Activated CD4-positive, alpha-beta T cell treated with anti-CD3 and anti-CD28 coated beads, Interleukin-2, amount 50 U/mL, for 24 hours (primary cell): ENCODE measurements at places on chromosomes 13 and 19.

DNA sequence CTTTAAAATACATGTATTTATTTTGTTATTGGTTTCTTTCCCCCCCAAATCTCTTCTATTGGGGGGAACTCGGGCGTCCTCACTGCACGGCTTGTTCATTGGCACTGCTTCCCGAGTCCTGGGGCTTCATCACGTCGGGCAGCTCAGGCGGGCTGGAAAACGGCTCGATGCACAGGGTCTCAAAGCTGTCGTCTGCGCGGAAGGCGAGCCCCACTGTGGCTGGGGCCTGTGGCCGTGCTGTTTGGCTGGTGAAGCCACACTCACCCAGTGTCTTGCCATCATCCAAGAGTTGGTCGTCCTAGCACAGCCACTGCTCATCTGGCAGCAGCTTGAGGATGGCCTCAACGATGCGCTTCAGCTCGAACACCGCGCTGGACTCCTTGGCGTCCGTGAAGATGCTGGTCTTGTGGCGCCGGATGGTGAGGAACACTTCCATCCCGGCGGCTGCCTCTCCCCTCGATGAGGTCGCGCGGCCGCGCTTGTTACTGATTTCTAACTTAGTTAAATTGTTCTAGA lies 6.0 kb upstream of the ATP8A2 start:
- DNase-seq = no peak

DNA sequence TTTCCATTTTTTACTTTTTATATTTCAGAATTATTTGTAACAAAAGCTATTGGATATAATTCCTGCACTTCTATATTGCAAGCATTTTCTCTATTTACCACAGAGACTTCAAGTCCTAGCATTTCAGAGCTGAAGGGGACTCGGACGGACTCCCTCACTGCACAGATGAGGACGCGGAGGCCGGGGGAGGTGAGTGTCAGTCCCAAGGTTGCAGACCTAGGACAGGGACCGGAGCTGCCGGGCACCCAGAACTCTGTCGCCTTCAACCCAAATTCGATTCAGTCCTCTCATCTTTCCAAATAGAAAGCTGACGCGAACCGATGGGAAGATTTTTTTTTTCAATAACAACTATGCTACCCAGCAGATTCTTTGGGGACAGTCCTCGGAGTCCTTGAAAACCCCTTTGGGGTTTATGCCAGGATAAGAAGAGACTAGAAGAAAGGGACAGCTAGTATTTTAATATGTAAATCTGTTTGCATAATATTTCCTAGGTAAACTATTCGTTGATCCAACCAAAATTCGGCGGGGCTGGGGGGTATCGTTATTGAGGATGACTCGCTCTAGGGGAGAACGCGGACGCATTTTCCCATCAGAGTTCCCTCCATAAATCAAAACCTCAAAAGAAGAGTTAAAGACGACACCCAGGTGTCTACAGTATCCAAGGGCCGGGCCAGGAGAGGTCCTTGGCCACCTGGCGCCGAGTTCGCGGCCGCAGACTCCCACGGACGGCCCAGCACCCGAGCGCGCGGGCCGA lies 803 bp downstream of the FLT3 start:
- DNase-seq = no peak

GRCh38 chr13:25466880-25467279 lies 95.1 kb downstream of the ATP8A2 start:
- no peak for DNase-seq

DNA sequence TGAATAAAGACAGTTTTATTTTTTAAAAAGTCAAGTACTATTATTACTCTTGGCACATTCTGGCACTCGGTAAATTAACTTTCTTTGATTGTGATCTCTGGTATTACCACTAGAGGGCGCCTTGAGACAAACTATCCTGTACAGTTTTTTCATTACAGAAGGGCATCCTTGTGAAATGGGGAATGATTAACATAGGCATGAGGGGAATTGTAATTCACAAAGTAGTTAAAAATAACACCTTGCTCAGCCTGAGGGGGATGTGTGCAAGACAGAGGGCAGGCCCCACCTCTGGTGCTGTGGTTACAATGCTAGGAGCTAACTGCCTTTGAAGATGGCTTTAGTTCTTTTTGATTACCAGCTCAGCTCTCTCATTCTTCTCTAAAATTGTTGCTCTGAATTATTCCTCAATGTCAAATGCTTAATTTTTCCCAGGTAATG lies 24.2 kb upstream of the C1QTNF9B start:
- DNase-seq = no peak

- DNase-seq = no peak
These were observed 375.7 kb upstream of the SPRY2 start for GRCh38 chr13:80716610-80717081.

GRCh38 chr13:48576448-48577010 lies 43.6 kb upstream of the RCBTB2 start:
- no peak for DNase-seq

DNA sequence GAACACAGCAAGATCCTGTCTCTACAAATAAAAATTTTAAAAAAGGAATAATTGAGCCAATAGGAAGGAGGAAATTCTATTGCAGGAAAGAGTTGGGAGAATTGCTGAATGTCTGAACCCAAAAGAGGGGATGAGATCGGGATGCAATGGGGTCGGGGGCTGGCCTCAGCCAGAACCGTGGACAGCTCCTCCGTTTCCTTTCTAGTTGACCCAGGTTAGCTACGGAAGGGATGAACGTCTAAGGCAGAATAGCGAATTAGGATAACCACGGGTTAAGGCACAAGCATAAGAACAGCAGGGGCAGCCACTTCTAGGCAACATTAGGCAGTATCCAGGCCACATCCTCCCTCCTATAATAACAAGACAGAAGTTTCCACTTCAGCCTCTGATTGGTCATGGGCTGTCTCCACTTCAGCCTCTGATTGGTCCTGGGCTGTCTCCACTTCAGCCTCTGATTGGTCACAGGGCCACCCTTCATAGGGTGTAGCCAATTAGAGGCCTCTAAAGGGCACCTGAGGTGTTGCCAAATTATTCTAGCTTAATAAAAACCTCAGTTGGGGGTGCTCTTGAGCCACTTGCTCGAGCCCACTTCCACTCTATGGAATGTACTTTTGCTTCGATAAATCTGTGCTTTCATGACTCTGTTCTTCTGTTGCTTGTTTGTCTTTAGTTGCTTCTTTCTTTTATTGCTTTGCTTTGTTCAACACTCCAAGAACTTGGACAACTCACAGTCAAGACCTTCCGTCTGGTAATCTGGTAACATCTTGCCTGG lies 24.9 kb upstream of the TPM4 start:
- DNase-seq = no peak

DNA sequence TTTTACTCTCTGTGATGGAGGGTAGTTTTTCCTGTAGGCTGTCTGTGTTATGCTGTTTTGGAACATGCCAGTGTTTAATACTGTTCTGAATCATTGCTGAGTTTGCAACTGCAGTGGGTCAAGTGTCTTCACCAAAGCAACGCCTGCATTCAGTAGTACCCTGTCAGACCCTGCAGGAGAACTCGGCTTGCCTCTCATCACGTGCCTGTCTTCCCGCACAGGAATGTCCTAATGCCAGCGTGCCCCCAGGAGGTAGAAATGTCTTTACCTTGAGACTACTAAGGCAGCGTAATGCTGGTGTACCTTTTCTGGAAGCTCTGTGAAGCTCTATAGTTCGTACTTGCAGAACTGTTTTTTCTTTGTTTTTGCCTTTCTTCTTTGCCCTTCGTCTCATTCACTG lies 42.3 kb downstream of the POLR1D start:
- no peak for DNase-seq

DNA sequence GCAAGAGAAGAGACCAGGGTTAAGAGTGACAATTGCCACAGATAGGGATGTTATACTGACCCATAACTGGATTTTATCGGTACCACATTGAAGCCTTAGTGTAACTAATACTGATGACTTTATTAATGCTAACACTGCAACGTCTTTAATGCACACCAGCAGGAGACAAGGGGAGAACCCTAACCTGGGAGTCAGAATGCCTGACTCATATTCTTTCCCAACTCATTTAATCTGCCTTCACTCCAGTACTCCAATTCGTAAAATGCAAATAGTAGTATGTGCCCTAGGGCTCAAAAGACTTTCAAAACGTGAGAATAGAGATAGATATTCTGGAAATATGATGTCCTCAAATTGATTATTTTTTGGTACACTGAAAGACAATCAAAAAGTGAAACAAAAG lies 62.4 kb downstream of the GPC6 start:
- no peak for DNase-seq

DNA sequence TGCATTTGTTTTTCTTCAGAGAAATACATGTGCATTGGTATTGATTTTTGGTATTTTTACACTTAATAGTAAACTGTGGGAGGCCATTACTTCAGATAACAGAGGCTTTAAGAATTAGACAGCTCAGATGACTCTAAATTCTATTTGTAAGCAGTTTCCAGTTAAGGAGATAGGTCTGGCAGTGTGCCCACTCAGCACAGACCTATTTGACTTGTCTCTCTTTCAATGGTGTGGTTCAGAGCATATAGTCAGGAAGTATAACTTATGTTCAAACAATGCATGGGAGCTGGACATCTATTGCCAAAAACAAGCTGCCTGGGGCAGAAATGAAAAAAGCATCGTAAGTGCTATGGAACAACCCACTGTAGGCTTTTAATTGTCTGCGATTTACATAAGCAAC lies 370.7 kb downstream of the HS6ST3 start:
- no peak for DNase-seq
